DND-41 (cell line): ENCODE measurements at places on chromosomes 16 and 17.

GRCh38 chr16:82037666-82038065, 2.6 kb downstream of the HSD17B2 start:
- no peak for DNase-seq

DNA sequence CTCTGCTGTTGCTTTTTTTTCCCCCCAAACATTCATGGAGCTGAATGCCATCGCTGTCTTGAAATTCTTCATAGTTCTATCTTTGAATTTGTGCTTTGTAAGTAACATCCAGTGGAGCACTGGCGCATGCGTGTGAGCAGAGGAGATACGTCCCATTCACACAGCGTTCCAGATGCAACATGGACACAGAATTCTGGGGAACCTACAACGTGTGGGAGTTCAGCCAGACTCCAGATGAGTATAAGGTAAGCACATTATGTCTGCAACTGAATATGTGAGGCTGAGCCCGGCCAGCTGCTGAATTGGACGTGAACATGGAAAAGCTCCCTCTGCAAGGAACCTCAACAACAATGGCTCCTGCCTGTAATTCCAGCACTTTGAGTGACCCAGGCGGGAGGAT, 4.3 kb upstream of the ATP1B2 start:
- DNase-seq, result no peak

DNA sequence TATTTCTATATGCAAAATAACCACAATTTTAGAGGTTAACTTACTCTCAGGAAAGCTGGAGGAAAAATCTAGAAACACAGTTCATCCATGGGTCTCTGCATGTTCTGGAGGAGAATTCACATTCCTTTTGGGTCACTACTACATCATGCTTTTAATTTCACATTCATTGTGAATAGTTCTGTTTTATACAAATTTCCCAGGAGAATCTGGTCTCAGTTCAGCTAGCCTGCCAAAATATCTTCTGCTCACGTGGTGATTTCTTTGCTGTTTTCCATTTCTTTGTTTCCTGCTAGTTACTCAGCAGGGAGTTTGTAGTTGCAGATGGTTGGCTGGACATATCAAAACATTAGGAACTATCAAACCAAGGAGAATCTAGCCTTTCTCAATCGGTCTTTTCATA, at the start of gene ABCA9:
Gene ABCA9 (minus strand): TSS at position 106 of the 400 bp plus-strand sequence. CDS start 9,801 bp downstream, outside the sequence.
- DNase-seq, result no peak

GRCh38 chr17:78676412-78677302, 99.5 kb upstream of the DNAH17 start:
- DNase-seq, result no peak

- DNase-seq, result no peak
Observed at GRCh38 chr16:48811478-48811877, 201.5 kb upstream of the N4BP1 start.
